RCC 7860 (cell line): ENCODE measurements at places on chromosomes 7 and 10.
A peak's percentile ranks its signal among the peaks of the same experiment; 100 is the strongest.

DNA sequence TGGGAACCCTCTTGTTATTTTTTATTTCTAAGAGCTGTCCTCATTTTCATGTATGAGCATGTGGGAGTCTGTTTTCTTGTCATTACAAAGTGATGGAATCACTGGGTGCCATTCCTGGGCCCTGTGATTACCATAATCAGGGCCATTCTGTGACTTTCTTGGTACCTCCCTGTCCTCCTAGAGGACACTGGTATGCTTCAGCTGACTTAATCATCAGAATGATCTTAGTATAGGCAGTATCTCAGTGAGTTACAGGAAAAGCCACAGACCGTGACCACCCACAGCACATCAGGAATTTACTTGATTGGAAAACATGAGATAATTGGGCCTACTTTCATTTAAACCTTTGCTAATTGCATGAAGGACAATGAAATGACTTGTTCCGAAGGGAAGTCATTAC, 7.2 kb downstream of the NOM1 start:
- DNase-seq, result peak; percentile 31

GRCh38 chr7:150412016-150412415, 32.9 kb downstream of the ZNF775 start:
- DNase-seq, result no peak

DNA sequence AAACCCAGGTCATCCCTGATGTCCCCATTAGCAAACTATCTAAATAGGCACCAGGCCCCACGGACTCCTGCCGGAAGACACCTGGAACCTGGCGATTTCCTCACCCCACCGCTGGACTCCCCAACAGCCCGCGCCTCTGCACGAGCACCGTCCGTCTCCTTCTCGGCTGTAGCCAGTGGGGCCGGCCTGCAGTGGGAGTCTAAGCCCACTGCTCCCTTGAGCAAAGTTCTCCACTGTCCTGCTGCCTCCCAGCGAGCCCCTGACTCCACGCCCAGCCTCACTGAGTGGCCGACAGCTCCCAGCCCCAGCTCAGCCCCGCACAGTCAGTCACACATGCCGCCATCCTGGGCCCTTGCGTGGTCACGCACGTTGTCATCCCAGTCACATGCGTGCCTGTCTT, 211.3 kb upstream of the PPP2R2D start:
- DNase-seq, result no peak

DNA sequence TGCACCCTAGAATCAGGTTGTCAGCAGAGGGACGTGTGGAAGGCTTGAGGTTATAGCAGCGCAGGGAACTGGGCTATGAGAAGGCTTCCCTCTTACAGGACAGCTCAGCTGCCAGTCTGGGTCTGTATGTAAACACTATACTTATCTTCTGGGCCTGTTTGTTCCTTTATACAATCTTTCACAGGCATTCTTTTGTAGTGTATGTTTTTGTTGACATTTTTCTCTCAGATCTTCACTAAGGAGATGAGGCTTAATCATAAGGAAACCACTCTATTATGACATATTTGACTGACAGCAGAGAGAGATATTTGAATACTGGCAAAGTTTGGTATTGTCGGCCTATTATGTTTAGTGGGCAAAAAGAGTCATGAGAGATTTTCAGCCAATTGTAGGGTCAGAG, 929 bp downstream of the GBF1 start:
- no peak for DNase-seq

DNA sequence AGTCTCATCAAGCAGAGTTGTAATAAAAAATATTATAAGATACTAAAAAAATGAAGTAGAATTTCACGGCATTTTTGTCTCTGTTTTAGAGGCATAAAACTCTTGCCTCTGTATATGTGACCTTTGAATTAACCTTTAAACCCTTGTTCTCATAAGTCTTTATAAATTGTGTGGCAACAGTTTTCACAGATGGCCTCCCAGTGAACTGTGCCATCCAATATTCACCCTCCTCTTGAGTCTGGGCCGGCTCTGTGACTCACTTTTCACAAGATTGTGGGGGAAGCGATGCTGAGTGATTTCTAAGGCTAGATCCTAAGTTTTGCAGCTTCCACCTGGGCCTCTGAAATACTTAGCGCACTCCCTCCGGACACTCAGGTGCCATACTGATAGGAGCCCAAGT, 4.6 kb upstream of the USP6NL start:
- no peak for DNase-seq

- peak; percentile 58 for DNase-seq
Measured at GRCh38 chr10:119030421-119031250, 1.1 kb downstream of the NANOS1 start.

- DNase-seq, result no peak
Measured at GRCh38 chr10:60359066-60359465, 30.6 kb downstream of the ANK3 start.

DNA sequence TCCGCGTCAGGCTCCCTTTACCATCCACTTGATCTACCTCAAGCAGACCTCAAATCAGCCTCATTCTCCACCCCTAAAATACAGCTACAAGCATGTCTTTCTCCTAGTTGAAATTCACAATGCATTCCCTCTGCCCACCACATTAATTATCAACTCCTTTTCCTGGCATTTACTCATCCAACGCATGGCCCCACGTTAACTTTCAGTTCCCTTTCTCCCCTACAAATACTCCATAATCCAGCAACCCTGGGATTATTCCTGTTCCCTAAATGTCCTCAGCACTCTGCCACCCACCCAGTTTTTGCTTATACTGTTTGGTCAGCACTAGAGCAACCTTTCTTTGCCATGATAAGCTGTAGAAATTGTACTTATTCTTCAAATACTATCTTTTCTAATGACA, 5.7 kb upstream of the VIM start:
- DNase-seq, result no peak

- no peak for DNase-seq
Measured at GRCh38 chr10:53153831-53154230, 381.2 kb upstream of the MBL2 start.

GRCh38 chr7:111975346-111975745, 230.9 kb downstream of the DOCK4 start:
- DNase-seq, result no peak

DNA sequence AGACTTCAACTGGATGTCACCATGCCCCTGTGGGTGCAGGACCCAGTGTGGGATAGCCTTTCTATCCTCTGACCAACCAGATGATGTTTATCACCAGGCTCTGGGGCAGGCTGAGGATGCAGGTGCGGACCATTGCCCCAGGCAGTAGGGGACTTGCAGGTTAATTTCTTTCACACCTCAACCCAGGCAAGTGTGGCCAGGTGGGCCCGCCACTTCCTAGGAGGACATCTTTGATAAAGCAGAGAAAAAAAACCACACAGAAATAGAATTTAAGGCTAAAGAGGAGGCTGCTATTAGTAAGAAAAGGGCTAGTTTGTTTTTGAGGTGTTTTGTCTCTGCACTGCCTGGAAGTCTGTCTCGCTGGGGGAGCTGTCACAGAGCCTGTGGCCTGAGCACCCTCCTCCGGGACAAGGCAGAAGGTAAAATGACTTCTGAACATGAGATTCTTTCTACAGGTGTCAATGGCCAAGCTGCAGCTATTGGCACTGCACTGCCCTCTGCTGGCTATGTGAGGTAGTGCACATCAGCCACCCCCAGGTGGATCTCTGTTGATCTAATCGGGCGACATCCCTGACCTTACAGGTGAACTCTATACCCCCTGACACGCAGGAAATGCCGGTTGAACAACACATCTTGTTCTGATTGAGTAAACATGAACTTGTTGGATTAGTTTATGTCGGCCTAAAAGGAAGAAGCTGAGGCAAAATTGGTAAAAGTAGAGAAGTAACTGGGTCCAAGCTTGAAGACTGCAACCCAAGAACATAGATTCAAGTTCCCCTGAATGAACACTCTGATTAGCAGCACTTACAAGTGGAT, 21.0 kb downstream of the UPP1 start:
- peak; percentile 62 for DNase-seq

DNA sequence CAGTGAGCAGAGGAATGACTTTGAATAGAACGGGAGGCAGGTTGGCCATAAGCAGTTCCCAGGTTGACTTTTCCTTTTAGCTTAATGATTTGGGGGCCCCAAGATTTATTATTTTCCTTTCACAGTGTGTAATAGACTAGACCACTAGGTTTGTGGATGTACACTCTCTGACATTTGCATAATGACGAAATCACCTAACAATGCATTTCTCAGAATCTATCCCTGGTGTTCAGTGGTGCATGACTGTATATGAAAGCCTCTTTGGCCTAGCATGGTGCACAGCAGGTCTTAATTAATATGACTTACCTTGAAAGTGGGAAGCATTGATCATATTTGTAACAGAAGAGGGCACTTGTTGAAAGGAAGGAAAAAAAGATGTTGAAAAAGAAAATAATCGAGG, 761.9 kb downstream of the TYW1 start:
- no peak for DNase-seq

DNA sequence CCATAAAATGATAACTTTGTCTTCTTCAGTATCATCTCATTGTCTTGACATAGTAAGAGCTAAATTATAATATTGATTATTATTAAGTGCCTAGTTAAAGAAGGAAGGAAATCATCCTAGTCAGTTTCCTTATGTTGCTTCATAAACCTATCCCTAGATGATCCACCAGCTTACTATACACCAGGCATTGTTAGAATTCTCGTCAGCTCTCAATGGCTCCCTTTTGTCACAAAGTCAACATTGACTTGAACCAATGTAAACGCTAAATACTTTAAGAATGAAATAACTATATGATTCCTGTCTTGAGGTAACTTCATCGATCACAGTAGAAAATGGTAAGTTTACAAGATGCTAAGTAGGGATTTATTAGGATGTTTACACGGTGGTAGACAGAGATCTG, 1162.9 kb downstream of the CNTNAP2 start:
- no peak for DNase-seq

DNA sequence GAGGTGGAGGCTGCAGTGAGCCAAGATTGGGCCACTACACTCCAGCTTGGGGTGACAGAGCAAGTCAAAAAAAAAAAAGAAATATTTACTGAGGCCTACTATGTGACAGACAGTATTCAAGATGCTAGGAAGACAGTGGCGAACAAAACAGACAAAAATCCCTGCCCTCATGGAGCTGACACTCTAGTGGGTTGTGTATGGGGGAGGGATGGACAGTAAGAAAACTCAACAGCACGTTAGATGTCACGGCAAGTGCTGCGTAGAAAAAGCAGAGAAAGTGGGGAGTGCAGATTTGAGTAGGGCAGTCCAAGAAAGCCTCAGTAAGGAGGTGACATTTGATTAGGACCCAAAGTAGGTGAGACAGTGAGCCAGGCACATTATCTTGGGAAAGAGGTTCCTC, 10.1 kb downstream of the CAMK2G start:
- DNase-seq, result no peak

GRCh38 chr7:106329971-106330733, 45.4 kb upstream of the NAMPT start:
- peak; percentile 69 for DNase-seq

DNA sequence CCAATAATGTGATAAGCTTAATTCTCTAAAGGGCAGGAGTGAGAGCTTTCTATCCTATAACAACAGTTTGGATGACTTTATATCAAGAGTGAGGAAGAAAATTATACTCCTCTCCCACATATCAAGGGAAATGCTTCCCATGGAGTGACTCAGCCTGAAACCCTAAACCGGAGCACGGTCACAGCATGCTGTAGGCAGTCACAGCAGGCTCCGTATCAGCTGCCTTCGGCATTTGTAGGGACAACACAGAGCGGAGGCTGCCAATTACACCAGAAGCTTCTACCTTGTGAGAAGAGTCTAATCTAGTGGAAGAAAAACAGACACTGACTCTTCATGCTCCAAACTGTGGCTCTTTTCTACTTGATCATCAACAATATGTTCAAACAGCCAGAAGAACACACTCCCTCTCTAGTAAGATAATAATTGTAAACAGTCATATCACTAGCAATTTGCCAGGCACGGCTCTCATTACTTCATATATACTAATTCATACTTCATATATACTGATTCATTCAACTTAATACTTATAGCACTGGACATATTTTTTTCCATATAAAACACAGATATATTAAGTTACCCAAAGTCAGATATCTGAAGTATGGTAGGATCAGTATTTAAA, 65.9 kb downstream of the DGKB start:
- DNase-seq, result no peak

DNA sequence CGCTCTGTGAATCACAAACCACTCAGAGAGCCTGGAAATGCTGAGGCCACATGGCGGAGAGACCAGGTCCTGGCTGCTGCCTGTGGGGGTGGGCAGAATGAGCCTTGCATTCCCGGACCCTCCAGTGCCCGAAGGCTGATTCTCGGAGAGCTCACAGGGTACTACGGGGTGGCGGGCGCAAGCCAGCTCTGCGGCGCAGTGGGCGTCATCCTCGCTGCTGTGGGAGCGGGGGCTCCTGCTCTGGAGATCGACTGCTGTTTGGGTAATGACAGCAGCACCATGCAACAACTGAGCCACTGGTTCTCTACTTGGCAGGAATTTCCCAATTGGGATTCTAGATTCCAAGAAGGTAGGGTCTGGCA, 108.0 kb downstream of the PTPRN2 start:
- no peak for DNase-seq

GRCh38 chr7:151597541-151598444, 78.1 kb upstream of the RHEB start:
- DNase-seq, result peak; percentile 98

GRCh38 chr7:123695944-123696677, 40.4 kb downstream of the LMOD2 start:
- no peak for DNase-seq

- DNase-seq, result no peak
Measured at GRCh38 chr10:18647945-18648344, 3.4 kb downstream of the NSUN6 start.

DNA sequence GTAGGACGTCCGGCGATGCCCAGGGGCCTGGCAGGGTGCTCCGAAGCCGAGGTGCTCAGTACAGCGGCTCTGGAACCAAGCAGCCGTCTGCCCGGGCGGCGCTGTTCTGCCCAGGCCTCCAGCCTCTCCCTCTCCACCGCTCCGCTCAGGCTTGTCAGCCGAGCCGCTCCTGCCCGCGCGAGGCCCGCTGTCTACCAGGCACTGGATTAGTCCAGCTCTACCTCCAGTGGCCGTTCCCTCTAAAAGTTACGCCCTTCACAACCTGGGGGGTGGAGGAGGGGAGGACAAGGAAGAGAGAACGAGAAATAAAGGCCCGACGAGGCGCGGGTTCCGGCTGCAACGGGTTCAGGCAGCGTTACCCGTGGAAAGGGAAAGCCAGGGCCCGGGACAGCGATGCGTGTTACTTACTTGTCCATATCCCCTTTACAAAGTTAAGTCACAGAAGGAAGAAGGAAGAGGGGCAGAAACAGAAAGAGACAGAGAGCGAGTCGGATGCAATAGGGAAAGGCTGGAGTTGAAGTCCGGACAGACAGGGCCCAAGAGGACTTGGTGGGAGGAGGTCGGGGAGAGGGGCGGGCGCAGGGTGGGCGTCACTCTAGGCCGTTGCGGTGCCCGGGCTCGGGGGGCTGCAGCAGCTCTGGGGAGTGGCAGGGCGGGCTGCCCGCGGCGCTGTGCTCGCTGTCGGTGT, 2.8 kb downstream of the SP8 start:
- no peak for DNase-seq

GRCh38 chr10:83917537-83918506, 221.5 kb upstream of the GHITM start:
- DNase-seq, result no peak

DNA sequence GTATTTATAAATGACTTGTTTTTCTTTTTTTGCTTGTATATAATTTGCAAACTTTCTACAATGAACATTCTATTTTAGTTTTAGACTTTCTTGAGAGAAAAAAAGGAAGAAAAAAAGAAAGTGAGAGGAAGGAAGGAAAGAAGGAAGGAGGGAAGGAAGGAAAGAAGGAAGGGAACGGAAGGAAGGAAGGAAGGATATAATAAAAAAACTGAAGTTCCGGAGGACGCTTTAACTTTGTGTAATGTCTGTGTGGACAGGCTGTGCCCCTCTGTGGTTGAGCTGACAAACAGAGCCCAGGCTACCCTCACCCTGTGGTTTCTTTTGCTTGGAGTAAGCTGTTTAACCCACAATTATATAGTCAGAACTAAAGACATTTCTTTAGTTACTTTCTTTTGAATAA, 108.7 kb downstream of the SEMA3D start:
- DNase-seq, result no peak
